ENCODE measurements at places on chromosomes 1 and 21.

- DNase-seq = no peak
These were observed 12.4 kb upstream of the RGS1 start for GRCh38 chr1:192563129-192563528.

- peak; percentile 8 for DNase-seq
These were observed 201.6 kb downstream of the SDCCAG8 start for GRCh38 chr1:243457363-243457982.

DNA sequence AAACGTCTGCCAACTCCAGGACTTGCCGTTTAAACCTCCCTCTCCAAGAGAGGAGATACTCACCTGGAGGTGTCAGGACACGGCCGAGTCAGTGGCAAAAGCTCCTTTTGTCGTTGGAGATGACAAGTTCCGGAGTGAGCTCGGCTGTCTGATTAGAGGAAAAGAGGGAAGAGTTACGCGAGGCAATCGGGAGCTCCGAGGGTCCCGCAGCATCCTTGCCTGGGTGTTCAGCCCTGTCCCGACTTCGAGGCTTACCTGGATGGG is 497 bp downstream of the ID3 start:
- DNase-seq = no peak

- DNase-seq = no peak
These were observed 236.6 kb upstream of the GJB5 start for GRCh38 chr1:34518146-34518699.

DNA sequence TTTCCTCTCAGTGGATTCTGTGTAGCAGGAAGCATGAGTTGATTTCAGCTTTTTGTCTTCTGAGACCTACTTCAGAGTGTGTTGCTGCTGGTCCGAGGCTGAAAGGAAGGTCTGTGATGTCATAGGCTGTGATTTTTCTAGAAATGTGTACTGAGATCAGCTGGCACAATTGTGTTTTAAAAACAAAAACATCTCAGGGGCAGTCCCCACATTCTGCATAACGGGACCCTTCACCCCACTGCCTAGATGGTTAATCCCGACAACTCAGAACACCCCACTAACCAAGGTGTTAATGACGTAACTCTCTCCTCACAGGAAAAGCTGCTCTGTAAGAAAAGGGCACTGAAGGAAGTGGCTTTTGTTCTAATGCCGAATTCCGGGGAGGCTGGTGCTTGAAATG is 59.8 kb upstream of the PPP2R5A start:
- no peak for DNase-seq

- DNase-seq = no peak
These were observed 7.3 kb downstream of the F11R start for GRCh38 chr1:161013488-161014230.

DNA sequence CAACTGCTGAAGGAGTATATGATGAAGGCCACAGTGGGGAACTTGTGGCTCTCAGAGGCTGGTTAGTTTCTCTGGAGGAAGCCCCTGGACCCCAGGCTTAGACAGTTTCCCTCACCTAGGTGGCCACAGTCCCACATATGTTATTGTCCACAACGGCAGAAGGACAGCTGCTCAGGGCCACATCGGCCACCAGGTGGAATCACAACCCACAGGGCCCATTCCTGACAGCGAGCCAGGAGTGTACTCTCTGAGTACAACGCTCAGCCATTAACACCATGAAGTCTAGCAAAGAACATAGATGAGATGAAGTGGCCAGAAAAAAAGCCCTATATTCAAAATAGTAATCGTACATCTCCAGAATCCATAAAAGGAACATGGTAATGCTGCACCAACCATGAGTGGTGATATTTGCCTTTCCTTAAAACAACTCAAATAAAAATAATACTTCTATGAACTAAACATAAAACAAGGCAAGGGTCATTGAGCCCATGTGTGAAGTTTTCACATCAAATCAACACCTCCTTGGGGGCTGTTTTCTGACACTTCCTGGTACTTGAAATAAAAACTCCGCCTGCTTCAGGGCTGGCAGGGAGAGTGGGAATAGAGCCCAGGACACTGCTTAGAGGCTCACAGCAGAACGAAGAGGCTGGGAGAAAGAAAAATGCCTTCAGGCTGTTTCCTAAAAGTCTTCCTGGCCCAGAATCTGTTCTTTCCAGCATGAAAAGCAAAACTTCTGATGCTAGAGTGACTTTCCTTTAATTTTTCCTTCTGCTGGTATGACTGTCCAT is 383.3 kb downstream of the HHAT start:
- no peak for DNase-seq

DNA sequence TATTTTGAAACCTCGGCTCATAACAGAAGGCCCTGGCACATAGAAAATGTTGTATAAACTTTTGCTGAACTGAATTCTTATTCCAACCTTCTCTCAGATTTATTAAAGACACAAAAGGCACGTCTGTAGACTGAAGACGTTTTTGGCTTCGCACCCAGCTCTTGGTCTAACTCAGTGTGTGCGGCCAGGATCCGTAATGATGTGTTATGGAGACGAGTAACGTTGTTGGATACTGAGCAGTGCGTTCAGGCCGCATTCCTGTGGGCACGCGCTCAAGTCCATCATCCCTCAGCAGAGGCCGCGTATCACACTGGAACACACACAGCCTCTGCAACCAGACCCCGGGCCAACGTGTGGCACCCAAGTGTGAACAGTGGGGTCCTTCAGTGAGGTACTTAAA is 154.8 kb upstream of the RAB4A start:
- no peak for DNase-seq

GRCh38 chr1:147808025-147808424 is 47.6 kb upstream of the GJA5 start:
- DNase-seq = no peak

Data from DMS79 (cell line).